ENCODE measurements at places on chromosomes 2 and 18.

GRCh38 chr2:181446985-181447384, 10.2 kb upstream of the ITGA4 start:
- DNase-seq: no peak

GRCh38 chr2:232949016-232949415, 64.0 kb downstream of the NGEF start:
- DNase-seq: no peak

DNA sequence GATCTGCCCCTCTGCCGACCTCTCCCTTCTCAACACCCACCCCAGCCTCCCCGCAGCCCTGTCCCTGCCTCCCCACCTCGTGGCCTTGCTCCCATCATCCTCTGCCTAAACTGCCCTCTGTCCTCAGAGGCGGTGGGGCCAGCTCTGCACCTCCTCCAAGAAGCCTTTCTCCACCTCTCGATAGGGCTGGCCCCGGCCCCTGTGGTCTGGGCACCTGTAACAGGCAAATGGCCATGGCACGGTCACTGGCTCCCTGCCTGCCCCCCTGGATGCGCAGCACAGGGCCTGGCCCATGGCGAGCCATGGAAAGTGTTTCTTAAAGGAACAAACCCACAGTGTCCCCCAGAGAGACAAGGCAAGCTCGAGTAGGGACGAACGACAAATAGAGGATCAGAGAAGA, 42.0 kb downstream of the MYO7B start:
- DNase-seq: no peak

- no peak for DNase-seq
Measured at GRCh38 chr2:113965644-113966043, 75.8 kb downstream of the ACTR3 start.

DNA sequence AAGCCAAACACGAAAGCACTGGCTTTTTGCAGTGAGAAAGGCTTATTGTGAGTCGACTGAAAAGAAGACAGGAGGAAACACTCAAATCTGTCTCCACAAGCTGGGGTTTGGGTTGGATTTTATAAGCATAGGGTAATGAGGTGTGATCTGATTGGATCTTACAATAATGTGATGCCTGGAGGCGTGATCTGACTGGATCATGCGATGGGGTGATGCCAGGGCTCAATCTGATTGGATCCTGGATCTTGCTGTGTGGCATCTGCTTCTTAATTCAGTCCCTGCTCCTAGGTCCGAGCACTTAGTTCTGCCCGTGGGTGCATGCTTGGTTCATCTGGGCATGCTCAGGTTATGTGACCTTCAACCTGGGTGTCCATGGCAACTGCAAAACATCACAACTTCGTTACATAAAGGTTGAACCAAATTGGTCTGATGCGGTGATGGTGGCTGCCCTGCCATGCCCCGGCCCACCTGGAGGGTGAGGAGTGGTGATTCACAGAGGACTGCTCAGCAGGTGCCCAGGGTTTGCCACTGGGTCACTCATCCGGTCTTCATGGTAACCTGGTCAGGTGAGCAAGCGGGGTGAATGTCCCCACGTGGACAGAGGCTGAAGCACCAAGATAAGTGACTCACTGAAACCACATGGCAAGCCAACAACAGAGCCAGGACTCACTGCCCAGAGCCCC, 111.0 kb downstream of the KCNF1 start:
- DNase-seq: no peak

DNA sequence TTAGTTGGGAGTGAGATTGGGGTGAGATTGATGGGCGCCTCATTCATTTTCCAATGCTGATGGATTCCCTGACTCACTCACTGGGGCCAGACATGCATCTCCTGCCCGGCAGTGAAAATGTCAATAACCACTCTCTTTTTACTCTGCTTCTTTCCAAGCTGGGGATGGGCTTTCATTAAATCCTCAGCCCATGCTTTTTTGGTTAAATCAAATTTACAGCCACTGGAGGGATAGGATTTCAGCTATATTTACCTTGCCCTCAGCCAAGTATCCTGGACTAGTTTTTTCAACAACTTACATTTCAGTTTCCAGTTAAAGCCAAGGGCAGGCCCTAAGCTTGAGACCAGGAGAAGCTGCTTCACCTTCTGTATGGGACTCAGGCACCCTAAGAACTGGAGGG, 162.8 kb downstream of the TSN start:
- DNase-seq: no peak

DNA sequence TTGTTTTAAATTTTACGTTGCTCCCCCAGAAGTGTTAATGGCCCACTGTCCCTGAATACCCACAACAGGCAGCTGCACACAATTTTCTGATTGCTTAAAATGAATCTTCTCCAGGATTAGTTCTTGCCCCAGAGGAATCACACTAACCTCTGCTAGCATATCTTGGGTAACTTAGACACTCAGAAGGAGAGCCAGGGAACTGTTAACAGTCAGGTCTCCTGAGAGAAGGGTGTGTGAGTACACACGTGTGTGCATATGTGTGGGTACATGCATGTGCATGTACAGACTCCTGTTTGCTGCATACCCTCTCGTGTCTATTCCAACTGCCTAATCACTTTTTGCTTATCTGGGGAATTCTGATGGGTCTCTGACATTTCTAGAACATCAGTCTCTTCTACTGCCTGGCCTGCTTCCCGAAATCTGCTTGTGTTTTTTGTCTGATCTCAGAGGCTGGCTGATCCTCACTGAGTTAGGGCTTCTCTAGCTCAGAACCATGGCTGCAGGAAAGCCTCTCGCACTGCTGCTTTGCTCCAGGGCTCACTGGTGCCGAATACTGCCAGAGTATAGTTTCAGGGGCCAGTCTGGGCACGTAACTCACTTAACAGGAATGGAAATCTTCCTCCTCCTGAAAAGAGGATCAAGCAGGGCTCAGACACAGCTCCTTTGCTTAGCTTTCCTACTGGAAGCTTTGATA, 62.8 kb downstream of the PRELID3A start:
- DNase-seq: no peak

DNA sequence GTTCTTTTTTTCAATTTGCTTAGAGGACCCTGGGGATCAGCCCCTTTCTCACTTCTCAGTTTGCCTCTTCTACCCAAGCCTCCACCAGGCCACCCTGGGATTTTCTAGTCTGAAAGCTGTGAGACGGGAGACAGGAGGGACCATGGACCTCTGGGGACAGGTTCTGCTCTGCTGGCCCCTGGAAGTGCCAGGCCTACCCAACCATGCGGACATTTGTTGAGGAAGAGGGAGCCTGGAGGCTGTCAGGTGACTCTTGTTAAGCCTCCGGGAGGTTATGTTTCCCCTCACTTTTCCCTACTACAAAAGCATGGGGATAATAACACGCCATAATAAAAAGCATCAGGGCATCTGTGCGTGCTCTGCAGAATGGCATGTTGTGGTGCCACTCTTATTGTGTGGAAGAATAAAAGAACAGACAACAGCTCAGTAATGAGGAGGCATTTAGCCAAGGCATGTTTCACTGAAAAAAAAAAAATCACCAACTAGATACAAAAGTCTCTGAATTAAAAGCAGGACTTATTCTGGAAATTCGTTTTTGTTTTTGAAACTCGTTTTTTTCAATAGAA, 48.3 kb upstream of the PLA2R1 start:
- no peak for DNase-seq

DNA sequence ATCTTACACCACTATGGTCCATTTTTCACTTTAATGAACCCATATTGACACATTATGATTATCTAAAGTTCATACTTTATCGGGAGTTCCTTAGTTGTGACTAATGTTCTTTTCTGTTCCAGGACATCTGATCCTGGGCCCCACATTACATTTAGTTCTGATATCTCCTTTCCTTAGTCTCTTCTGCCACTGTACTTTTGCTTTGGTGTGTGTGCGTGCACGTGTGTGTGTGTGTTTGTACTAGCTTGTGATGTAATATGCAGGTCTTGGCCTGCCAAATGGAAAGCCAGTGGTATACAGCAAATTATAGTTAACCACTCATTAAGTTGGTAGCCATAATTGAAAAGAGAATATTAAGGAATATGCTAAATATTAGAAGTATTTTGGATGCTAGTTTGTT, 88.0 kb downstream of the CDC42EP3 start:
- DNase-seq: no peak

- no peak for DNase-seq
Measured at GRCh38 chr2:132665401-132666140, 4.4 kb downstream of the LYPD1 start.

DNA sequence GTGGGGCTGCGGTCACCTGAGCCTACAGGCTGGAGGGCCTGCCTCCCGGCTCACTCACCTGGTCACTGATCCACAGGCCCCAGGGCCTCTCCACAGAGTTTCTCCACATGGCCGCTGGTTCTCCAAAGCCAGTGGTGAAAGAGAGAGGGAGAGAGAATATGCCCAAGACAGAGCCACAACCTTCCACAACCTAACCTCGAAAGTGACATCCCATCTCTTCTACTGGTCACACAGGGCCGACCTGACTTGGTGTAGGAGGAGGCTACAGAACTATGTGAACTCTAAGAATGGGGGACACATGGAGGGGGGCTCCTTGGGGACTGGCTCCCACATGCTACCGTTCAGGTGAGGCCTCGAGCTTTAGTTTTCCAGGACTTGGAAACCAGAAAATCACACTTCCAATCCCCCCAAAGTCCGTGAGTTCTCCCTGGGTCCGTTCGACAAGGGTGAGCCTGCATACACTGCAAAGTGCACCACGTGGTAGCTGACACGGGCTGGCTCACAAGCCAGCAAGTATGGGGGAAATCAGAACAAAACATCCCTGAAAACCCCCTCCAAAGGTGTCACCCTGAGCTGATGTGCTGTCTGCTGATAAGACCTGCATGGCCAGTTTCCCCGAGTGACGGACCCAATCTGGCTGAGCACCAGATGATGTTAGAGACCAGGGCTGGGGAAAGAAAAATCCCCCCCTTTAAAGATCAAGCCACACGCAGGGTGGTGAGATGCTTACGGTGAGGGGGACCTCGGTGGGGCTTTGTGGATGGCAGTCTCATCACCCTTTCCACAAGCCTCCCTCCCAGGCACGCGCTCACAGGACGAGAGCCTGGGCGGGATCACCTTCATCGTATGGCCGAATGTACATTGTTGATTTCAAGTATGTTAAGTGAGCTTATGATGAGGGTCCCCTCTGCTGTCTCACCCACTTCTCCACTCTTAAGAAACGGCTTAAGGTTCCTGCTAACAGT, 54.2 kb upstream of the SEMA4C start:
- peak; percentile 24 for DNase-seq

- peak; percentile 32 for DNase-seq
Measured at GRCh38 chr2:68251855-68252399, 405 bp downstream of the PPP3R1 start.

GRCh38 chr18:61948281-61948741, 55.5 kb upstream of the RNF152 start:
- no peak for DNase-seq

- no peak for DNase-seq
Measured at GRCh38 chr2:1609485-1610095, 134.7 kb downstream of the PXDN start.

GRCh38 chr2:70939001-70939838, 3.5 kb downstream of the ATP6V1B1 start:
- DNase-seq: no peak

- no peak for DNase-seq
Measured at GRCh38 chr2:205411558-205411957, 270.7 kb upstream of the NRP2 start.

DNA sequence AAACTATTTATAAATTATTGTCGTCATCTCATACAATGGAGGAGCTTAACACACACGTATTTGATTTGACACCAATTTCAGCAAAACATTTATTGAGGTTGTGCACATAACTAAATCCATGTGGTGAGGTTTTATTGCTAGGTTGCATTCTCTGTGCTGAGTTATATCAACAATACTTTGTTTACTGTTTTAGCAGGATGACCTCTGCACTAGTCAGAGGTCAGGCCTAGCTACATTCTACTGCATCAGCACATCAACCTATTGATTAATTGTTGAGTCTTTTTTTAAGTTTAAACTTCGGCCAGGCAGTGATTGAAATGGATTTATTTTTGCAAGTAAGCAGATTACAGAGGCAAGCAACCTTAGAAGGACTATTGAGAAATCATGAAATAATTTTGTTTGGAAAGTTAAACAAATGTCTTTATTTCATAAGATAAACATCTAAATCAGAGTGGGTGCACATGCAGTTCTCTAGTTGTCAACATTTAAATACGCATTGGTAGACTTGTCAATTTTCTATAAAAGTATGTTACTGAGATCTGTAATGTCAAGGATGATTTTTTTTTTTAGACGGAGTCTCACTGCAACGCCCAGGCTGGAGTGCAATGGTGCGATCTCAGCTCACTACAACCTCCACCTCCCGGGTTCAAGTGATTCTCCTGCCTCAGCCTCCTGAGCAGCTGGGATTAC, 75.2 kb upstream of the CD28 start:
- DNase-seq: no peak

DNA sequence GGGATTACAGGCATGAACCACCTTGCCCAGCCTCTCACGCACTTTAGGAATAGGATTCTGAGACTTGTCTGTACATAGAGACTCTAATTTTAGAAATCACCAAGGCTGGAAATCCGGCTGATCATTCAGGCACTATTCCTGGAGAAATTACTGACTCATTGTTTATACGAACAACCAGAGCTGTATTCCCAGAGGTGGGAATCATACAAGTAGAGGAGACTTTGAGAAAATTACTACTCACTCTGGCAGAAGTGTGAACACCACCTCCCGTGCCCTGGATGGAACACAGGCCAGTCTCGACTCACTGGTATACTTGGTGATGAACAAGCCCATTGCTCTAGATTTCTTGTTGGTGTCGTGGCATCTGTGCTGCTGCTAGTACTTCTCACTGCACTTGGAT, 5.8 kb upstream of the ADNP2 start:
- no peak for DNase-seq

DNA sequence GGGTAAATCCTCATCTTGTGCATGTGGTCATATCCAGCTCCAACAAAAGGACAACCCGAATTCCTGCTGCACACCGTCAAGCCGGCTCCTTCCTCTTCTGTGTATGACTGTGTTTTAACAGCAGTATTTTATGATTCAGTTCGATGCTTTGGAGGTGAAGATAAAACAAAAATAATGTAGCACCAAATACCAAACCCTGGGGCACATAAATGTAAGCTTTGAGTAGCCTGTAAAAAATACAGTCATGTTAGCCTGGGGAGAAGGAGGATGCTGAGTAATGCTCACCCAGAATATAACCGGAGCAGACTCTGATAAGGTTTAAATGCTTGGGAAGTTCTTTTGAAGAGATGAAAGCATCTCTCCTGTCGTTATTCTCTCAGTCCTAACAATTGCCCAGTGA, 225.0 kb downstream of the SUCLG1 start:
- DNase-seq: no peak

DNA sequence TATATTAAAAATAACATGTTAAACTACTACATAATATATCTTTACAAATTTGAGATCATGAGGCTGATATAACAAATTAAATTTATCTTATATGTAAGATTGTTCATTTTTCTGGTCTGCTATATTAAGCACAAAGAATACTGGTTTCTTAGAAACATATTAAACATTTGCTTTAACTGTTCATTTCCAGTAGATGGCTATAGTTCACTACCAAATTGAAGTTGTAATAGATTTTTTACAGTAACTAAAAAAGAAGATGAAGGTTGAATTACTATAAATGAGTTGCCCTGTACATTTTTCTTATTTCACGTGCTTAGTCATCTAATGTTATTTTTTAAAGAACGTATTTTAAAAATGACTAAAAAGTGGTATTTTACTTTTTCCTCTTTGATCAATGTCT, 57.0 kb downstream of the ZNF407 start:
- DNase-seq: no peak

Measured in stimulated activated CD4-positive, alpha-beta T cell treated with anti-CD3 and anti-CD28 coated beads, Interleukin-1b, Interleukin-23, amount 100 ng/mL, for 4 hours (primary cell).